ENCODE measurements at places on chromosomes 16 and 17.
A peak's percentile ranks its signal among the peaks of the same experiment; 100 is the strongest.

DNA sequence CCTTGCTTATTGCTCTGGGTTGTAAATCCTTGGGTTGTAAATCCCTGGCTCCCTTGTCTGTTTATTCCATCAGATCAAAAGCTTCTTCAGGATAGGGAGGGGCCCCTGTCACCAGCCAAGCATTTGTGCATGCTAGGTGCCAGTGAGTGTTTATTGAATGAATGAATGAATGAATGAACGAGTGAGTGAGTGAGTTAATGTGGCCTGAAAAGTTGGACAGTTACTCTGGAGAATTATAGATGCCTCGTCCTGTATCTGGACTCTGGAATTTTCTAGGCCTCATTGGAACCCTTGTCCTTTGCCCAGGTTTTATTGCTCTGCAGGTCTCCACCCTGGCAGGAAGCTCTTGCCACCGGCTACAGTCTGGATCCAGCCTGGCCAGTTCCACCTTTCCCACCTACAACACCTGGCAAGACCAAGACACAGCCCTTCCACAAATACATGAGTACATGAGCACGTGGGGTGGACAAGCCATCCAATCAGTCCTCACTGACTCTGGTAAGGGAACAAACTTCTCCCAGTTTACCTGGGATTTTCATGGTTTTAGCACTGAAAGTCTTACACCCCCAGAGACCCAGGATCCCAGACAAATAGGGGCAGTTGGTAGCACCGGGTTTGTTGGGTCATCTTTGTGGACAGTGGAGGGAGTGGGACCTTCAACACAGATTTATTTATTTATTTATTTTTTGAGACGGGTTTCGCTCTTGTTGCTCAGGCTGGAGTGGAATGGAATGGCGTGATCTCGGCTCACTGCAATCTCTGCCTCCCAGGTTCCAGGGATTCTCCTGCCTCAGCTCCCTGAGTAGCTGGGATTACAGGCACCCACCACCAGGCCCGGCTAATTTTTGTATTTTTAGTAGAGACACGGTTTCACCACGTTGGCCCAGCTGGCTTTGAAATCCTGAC, 14.7 kb upstream of the CDH1 start:
- DNase-seq, result no peak

GRCh38 chr16:27334192-27334764, 20.5 kb downstream of the IL4R start:
- DNase-seq, result no peak

- no peak for DNase-seq
Measured at GRCh38 chr17:7167832-7168231, 11.3 kb downstream of the ASGR1 start.

DNA sequence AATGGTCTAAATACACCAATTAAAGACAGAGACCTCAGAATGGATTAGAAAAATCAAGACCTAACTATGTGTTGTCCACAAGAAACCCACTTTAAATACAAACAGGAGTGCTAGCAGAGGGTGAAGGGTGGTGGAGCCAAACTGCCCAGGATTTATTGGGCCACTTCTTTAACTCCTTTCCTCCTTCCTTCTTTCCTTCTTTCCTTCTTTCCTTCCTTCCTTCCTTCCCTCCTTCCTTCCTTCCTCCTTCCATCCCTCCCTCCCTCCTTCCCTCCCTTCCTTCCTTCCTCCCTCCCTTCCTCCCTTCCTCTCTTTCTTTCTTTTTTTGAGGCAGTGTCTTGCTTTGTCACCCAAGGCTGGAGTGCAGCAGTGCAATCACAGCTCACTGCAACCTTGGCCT, 34.3 kb upstream of the EMP2 start:
- no peak for DNase-seq

- DNase-seq, result no peak
Measured at GRCh38 chr17:47287068-47287467, 33.4 kb downstream of the ITGB3 start.

DNA sequence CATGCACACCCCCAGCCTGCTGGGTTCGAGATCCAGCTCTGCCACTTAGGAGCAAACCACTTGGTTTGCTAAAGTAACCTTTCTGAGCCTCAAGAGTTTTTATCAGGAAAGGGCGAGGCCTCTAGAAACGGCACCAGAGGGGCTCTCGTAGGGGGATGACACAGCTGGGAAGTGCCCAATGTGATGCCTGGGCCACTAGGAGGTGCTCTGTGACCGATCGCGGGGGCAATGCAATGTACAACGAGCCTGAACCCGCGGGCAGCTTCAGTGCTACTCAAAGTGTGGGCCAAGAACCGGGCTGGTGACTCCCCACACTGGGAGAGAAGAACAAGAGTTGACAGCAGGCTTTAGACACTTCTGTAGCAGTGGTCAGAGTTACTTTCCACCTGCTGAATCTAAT, 9.4 kb downstream of the C16orf89 start:
- DNase-seq, result no peak

DNA sequence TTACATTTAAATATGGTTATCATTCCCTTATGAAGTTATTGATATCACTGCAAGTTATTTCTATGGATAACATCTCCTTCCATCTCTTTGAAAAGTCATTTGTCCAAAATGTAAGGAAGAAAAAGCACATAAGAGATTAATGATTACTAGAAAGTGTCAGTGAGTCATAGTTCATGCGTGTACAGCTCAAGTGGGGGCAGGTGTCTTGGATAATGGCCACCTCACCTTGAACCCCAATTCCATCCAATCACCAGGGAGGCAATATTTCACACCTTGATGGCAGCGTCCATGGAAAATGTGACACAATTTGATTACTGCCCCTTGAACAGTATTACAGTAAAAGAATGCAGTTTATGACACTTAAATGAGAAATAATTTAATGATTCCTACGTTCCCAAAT, 358.3 kb upstream of the SOX9 start:
- no peak for DNase-seq

DNA sequence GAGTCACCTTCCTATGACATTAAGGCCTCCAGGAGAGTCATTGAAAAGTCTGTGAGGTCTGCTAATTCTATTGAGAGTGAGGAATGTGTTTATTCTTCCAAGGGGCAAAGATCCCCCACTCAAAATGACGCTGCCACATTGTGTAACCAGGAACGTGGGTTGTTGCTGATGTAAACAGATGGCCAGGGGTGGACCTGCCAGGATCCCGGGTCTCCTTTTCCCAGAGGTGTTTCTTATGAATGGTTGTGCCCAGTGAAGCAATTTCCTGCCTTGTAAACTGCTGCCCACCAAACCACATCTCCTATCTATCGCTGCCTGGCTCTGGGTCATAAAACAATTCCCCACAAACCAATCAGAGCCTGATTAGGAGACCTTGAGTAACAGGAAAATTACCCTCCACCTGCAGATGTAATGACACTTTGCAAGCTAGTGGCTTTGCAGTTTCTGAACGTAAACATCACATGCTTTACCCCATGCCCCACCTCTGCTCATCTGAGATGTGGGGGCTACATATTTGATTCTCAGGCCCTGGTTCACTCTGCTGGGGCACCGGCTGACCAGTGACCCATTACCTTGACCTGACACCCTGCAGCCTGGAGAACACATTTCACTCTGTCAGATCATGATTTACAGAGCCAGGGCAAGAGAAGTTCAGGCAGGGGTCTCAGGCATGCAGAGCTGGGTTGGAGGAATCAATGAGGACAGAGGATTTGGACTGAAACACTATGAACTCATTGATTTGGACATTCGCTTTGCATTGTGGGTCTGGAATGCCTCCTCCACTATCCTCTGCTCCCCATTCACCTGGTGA, 33.1 kb upstream of the DDX52 start:
- no peak for DNase-seq

GRCh38 chr16:84819644-84820304, at the start of gene CRISPLD2:
Gene CRISPLD2 (plus strand): TSS chr16:84819985. CDS start chr16:84838496, 18,511 bp downstream.
- peak; percentile 79 for DNase-seq

DNA sequence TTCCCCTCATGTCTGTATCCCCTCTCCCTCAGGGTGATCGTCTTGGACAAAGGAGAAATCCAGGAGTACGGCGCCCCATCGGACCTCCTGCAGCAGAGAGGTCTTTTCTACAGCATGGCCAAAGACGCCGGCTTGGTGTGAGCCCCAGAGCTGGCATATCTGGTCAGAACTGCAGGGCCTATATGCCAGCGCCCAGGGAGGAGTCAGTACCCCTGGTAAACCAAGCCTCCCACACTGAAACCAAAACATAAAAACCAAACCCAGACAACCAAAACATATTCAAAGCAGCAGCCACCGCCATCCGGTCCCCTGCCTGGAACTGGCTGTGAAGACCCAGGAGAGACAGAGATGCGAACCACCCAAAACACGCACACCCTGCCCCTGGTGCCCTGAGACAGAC, 82.2 kb downstream of the ABCC6 start:
- DNase-seq, result no peak

DNA sequence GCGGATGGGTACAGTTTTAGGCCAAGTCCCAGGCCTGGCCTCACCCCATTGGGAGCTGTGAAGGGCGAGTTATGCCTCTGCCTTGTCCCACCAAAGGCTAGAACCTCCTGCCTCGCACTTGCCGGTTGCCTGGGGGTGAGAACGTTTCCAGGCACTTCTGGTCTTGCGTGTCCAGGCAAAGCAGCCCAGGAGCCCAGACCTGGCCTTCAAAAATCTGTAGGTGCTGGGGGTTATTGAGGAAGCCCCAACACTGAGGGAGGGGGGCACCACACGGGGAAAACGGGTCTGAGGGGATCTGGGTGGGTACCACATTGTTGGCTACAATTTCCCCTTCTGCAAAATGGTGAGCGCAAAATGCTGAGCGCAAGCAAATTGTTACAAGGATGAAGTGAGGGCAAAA, 12.2 kb upstream of the ATP2C2 start:
- DNase-seq, result no peak

DNA sequence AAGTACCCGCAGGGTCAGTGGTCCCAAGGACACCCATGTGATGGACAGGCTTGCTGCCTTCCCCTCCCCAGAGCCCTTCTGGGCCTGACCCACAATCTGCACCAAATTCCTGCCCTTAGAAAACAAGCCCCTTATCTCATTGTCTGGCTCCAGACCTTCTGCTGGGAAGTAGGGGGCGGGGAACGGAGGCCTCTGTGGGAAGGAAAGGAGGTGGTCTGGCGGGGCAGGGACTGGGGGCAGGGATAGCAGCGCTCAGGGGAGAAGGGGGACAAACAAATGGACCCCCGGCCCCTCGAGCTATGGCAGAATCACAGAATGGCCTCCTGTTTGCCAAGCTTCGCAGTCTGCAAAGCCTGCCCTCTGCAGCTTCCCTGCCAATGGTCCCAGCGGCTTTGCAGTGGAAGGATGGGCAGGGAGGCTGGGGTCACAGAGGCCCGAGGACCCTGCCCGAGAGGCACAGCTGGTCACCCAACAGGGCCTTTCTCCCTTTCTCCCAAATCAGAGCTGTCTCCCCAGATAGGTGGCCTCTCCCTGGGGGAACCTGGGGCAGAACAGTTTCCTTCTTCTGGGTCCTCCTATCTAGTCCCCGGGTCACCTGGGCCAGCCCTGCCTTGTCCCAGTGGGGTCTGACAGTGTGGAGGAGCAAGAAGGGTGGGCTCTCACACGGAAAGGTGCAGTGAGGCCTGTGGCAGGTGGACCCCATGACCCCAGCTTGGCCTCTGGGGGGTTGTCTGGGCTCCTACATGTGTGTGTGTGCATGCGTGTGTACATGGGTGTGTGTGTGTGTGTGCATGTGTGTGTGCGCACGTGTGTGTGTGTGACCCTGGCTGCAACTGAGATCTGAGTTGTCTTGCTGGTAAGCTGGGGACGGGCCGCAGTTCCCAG, 25.5 kb downstream of the TMEM235 start:
- no peak for DNase-seq

- no peak for DNase-seq
Measured at GRCh38 chr17:63516910-63517824, 6.0 kb upstream of the KCNH6 start.

GRCh38 chr17:62706598-62707424, 79.3 kb downstream of the MRC2 start:
- DNase-seq, result no peak

GRCh38 chr17:8696426-8696825, 48.2 kb downstream of the CCDC42 start:
- no peak for DNase-seq

GRCh38 chr17:1715803-1716075, 5.6 kb upstream of the TLCD2 start:
- no peak for DNase-seq

GRCh38 chr17:68732301-68732749, 131.2 kb upstream of the FAM20A start:
- no peak for DNase-seq

- no peak for DNase-seq
Measured at GRCh38 chr17:80064696-80065095, 28.3 kb downstream of the CCDC40 start.

DNA sequence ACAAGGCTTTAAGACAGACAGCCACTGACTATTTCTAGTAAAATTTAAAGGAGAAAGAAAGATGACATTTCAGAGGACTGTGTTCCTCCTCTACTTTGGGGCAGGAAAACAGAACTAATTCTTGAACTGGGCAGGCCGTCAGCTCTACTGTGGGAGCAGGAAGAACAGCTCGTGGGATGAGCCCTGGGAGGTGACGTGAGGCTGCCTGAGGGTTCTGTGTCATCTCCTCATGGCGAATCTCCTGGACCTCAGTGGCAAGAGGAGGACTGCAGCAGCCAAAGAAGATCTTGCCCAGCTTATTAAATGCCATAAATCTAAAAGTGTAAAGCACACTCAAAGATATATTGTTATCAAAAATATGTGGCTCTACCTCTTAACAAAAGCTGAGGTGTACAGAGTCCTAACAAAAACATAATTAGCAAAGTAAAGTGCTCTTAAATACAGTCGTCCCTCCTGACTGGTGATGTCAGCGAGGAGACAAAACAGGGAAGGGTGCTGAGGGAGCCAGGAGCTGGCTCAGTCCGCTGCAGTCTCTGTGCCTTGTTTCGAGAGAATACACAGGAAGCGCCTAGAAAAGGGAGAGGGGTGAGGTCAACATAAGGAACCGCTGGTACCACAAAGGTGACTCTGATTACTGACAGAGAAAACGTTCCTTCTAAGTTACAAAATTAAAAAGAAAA, 58.0 kb downstream of the CREBBP start:
- DNase-seq, result no peak

- DNase-seq, result no peak
Measured at GRCh38 chr17:63529711-63530556, 6.8 kb downstream of the KCNH6 start.

DNA sequence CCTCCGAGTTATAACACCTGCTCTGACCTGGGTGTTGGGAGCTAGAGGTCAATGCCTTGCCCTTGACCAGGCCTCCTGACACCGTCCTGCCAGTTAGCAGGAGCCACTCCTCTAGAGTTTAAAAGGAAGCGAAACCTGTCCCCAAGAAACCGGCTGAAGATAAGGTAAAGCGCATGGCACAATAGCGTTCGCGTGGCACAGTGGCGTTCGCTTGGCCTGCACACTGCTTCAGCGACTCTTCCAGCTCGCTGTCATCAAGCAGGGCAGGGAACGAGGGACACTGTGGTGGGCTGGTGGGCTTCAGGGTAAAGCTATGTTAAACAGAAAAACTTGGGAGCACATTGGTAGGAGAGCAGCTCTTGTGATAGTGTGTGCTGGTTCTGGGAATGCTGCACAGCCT, 28.2 kb upstream of the ETV4 start:
- no peak for DNase-seq

DNA sequence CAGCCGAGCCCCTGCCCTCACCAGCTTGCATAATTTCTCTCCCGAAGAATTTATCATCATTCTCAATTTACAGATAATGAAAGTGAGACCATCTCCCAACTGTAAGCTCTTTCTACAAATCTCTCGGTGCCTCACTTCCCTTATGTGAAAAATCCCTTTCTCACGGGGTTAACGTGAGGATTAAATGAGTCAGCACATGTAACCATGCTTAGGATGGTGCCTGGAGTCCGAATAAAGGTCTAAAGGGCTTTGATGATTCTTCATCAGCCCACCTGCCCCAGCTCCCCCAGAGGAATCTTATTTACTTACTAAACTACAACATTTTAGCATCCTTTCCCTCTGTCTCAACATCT, 24.8 kb upstream of the PIK3R6 start:
- no peak for DNase-seq
